ENCODE measurements at places on chromosomes 13 and 19.

DNA sequence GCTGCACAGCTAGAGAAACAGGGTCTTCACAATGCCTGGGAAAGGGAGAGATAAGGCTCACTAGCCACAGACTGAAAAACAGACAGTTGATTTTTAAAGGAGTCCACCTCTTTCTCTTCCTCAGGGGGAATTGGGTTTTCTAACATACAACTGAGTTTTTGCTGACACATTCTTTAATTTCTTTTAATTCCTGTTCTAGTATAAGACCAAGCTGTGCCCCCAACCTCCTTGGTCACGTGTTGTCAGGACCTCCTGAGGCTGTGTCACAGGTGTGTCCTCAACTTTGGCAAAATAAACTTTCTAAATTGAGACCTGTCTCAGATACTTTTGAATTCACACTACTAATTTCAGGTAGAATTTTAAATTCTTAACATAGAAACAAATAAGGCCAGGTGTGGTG lies 12.1 kb upstream of the ZNF492 start:
- DNase-seq = no peak

- DNase-seq = no peak
Measured at GRCh38 chr13:32016631-32017030, 14.9 kb upstream of the FRY start.

DNA sequence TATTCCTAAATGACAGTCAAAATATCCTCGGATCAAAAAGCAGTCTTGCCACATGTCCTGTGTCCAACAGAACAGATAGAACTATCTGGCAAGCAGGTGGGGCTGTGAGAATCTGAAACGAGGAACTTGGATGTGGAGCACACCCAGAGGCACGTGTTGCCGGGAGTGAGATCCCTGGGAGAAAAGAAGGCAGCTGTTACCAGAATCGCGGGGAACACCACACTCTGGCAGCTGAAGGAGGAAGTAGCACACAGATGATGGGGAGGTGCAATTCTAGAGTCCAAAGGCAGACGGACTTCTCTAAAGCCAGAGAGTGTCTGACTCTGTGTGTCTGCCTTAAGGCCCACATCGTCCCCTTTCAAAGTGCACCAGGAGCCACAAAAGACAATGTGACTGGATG lies 22.3 kb downstream of the SLC7A1 start:
- DNase-seq = peak; percentile 19

GRCh38 chr19:39969681-39970424 lies 1.1 kb upstream of the PSMC4 start:
- DNase-seq = no peak

DNA sequence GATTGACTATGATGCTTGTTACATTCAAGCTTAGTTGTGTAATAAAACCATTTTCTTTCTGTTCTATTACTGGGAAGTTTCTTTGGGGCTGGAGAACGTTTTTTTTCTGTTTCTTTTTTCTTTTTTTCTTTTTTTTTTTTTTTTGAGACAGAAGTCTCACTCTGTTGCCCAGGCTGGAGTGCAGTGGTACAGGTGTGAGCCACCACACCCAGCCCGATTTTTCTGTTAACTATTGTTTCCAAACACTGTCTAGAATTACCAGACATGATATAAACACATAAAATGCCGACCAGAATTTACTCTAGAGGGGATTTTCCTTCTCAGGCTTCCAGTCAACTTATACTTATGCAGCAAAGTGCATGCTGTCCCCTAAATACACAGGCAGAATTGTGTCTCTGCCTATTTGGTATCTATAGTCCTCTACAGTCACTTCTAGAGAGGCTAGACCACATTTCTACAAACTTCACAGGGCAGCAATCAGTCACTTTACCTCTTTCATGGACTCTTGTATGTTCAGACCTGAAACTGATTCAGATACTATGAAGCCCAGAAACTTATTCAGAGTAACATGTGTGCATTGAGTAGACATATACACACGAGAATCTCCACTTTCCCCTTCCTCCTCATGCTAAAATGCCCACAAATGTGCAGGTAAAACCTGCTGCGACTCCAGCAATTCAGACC lies 121.2 kb downstream of the ZNF737 start:
- DNase-seq = no peak

GRCh38 chr19:4710281-4710600 lies 13.4 kb downstream of the DPP9 start:
- DNase-seq = no peak

DNA sequence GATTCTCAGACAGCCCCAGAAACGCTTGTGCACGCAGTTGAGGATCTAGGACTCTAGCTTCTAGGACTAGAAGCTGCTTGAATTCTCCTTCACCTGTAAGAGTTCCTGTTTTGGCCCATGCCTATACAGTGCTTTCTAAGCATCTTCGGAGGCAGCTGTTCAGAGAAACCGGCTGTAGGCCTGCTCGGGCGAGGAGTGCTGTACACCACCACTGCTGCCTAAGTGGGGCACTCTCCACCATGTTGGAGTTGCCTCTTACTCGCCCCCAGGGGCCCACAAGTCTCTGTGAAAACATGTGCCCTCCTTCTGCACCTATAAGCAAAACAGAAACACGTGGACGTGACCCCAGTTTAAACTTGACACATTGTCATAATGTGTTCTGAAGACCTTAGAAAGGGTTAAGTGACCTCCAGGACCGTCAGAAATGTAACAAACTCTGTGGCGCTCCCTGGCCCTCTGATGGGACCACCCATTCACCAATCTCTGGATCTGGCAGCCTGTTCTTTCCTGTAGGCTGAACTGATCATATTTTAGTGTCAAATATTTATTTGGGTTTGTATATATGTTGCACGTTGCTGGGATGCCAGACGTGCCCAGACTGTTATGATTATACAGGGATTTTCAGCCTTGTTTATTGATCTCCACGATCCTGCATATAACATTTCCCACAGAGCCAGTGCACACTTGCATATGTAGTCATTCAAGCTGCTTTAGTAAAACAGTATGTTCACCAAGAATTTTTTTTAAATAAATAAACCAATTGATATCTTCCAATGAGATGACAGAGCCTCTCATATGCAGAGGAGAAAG lies 60.8 kb downstream of the C13orf42 start:
- DNase-seq = no peak

DNA sequence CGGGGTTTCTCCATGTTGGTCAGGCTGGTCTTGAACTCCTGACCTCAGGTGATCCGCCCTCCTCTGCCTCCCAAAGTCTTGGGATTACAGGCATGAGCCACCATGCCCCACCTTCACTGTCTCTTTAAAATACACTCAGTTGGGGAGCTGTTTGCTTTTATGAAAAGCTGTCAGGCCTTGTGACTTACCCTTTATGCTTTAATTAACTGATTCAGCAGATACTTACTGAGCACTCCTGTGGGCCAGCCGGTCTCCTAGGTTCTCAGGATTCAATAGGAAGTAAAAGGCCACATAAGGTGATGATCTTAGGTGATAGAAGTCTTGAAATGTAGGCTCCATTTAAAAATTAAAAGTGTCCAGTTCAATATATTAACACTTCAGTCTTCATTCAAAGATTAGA lies 7.5 kb downstream of the UBAC2 start:
- no peak for DNase-seq

DNA sequence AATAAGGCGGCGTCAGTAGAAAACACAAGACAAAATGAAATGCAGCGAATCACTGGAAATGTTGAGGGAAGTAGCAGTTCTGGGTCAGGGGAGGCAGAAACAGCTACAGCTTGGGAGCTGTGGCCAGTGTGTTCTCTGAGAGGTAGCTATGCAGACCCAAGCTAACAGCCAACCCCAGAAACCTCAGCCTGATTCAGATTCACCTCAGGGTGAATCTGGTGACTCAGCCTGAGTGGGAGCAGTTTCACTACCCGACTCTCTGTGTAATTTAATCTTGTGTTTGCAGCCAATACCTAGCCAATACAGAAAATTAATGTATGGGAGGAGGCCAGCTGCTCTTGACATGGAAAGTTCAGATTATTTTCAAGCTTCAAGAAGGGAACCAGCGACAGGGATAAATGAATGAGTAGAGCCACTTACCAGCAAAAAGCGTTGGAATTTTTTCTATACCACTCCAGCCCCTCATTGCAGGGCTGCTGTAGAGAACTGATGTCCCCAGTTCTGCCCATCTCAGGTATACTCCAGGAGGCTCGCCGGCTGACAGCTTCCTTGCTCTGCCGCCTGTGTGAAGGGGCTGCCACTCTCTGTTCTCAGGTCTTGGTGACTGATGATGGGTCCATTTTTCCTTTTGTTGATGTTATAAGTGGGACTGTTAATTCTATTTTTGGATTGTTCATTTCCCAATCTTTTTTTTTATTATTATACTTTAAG lies 8.9 kb downstream of the IGFL3 start:
- no peak for DNase-seq

DNA sequence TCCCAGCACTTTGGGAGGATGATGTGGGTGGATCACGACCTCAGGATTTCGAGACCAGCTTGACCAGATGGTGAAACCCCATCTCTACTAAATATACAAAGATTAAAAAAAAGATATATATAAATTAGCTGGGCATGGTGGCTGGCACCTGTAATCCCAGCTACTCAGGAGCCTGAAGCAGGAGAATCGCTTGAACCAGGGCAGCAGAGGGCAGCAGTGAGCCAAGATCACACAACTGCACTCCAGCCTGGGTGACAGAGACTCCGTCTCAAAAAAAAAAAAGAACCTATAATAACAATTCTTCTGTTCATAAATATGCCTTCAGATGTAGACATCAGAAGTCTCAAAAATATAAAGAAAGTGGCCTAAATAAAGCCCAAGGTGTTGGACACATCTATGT lies 7.6 kb downstream of the ZNF737 start:
- no peak for DNase-seq

DNA sequence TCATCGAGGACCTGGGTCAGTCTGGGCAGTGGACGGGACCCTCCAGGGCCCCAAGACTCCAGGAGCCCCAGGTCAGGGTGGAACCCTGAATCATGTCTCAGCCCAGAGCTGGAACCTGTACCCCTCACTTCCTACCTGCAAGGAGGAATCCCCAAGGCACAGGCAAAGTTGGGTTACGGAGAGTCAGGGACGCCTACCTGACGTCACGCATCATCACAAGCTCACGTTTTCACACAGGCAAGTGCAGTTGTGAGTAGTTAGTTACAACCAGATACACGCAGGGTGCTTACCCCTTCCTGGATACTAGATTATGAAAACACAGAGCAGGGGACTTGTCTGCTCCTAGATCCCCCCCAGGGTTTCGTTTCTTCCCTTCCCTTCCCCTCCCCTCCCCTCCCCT lies 1.9 kb downstream of the RETN start:
- no peak for DNase-seq

GRCh38 chr13:43307221-43307920 lies 284.0 kb downstream of the DNAJC15 start:
- DNase-seq = no peak

- DNase-seq = no peak
Measured at GRCh38 chr13:31046711-31047279, 114.3 kb downstream of the TEX26 start.

DNA sequence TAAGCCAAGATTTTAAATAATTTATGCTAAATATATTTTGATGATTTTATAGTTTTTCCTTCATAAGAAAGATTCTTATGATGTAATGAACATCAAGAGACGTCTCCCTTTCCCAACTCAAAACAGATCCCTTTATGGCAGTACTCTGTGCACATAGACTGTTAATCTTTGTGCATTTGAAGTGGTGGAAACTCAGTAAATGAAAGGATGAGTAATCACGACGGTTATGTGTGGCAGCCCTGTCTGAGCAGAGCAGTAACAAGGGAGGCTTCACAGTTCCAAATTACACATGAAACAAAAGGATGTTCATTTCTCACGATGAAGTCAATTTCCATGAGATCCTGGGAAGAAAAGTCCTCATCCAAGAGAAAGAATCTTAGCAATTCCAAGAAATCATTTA lies 498.1 kb downstream of the KLF5 start:
- DNase-seq = no peak

- DNase-seq = no peak
Measured at GRCh38 chr13:110138700-110139036, 168.3 kb downstream of the COL4A1 start.

DNA sequence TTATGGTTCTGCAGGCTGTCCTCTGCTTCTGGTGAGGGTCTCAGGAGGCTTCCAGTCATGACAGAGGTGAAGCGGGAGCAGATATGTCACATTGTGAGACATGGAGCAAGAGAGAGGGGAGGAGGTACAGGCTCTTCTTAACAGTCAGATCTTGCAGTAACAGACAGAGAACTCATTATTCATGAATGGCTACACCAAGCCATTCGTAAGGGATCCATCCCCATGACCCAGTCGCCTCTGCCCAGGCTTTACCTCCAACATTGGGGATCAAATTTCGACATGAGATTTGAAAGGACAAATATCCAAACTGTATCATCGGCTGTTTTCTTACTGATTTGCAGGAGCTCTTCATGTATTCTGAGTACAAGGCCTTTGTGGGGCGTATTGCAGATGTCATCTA lies 21.7 kb downstream of the ZNF507 start:
- no peak for DNase-seq

DNA sequence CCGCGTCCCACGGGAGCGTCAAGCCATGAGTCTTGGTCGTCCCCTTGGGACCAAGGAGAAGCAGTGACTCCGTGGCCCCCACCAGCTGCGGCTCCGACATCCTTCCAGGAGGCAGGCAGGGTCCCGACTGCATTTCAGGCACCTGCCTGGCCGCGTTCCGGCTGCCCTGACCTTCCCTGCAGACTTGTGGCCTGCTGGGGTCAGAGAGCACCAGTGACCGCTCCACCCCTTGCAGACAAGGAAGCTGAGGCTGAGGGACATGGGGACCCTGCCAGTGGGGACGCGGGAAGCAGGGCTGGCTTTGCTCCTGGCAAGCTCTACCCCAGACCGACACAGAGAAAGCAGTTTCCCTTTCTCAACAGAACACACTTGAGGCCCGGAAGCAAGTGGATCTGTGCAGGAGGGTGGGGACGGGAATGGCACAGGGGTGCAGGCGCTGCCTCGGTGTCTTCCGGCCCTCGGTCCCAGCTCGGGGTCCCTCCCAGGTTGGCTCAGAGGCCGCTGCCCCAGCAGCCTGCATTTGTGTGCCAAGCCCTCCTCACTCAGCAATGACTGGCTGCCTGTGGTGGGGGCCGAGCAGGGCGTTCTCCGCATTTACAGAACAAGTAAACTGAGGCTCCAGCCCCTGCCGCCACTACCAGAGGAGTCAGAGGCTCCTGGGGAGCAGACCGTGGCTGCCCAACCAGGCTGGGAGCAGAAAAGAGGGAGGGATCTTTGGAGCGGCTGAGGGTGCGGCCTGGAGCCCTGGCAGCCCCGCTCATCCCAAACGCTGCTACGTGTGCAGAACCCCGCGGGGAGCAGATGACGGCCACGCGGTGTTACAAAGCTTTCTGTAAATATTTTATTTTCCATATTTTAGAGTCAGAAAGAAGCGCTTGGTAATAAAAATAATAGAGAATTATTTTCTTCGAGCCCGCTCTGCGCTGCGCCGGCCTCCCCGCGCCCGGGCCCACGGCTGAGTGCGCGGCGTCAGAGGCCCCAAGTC lies 43.9 kb downstream of the GAS6 start:
- no peak for DNase-seq

Data from CD4-positive, alpha-beta T cell treated with Interferon gamma for 1 hour (primary cell).